ENCODE measurements at places on chromosomes 5 and 9.

GRCh38 chr9:135797507-135798262 is 95.7 kb downstream of the KCNT1 start:
- DNase-seq = no peak
- peaks cover 3% of the 10 kb centered on the region for H3K4me1 ChIP-seq
- H3K4me3 ChIP-seq = no peak overlapping the region
- H3K36me3 ChIP-seq = no peaks in the 10 kb centered on the region
- no peaks in the 10 kb centered on the region for H3K27me3 ChIP-seq

DNA sequence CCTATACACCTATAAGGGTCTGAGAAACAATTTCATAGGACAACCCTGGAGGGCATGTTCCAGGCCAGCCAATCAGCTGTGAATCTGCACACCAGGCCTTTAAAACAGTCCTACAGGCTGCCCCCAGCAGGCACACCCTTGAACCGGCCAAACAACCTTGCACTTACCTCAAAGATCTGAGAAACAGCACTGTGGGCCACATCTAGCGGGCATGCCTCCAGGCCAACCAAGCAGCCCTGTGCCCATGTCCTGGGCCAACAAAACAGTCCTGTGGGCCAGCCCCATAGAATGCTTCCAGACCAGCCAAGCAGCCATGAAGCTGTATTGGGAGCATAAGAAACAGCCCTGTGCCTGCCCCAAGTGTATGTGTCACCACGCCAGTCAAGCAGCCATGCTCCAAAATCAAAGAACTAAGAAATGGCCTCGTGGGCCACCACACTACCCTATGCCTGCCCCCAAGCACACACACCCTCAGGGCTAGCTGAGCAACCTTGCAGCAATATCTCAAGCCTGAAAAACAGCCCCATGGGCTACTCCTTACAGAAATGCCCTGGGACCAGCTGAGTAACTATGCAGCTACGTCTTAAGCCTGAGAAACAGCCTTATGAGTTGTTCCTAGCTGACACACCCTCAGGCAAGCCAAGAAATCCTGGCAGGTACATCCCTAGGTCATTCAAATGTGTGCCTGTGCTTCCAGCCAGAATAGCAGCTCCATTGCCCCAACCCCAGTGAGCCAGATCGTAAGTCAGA is 2243.8 kb upstream of the C9orf72 start:
- H3K4me1 ChIP-seq = no peaks in the 10 kb centered on the region
- no peaks in the 10 kb centered on the region for H3K27me3 ChIP-seq
- DNase-seq = no peak
- no peak overlapping the region for H3K4me3 ChIP-seq
- no peaks in the 10 kb centered on the region for H3K36me3 ChIP-seq

- no peak overlapping the region for H3K27ac ChIP-seq
- peaks cover 6% of the 10 kb centered on the region for H3K36me3 ChIP-seq
- H3K4me1 ChIP-seq = peaks cover 15% of the 10 kb centered on the region
- peaks cover 76% of the 10 kb centered on the region for H3K27me3 ChIP-seq
Measured at GRCh38 chr5:93589152-93589828, 6.3 kb downstream of the NR2F1 start.

DNA sequence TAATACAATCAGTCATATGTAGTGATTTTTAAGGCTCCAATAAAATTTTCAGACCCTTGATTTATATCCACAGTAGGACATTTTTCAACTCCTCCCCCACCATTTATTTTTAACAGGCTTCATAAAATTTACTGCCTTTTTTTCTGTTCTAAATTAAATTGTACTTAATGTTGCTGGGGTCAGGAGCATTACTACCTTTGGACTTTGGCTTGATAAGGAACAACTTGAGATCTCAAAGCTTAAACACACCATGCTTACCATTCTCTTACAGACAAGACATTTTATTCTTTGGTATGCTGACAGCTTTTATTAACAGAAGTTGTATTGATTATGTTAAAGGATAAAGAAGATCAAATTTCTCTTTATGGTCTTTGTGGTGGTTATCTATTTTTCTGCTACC is 30.5 kb downstream of the TRPM3 start:
- H3K4me3 ChIP-seq = no peak overlapping the region
- no peaks in the 10 kb centered on the region for H3K36me3 ChIP-seq
- DNase-seq = no peak
- no peaks in the 10 kb centered on the region for H3K27me3 ChIP-seq
- no peak overlapping the region for H3K27ac ChIP-seq

DNA sequence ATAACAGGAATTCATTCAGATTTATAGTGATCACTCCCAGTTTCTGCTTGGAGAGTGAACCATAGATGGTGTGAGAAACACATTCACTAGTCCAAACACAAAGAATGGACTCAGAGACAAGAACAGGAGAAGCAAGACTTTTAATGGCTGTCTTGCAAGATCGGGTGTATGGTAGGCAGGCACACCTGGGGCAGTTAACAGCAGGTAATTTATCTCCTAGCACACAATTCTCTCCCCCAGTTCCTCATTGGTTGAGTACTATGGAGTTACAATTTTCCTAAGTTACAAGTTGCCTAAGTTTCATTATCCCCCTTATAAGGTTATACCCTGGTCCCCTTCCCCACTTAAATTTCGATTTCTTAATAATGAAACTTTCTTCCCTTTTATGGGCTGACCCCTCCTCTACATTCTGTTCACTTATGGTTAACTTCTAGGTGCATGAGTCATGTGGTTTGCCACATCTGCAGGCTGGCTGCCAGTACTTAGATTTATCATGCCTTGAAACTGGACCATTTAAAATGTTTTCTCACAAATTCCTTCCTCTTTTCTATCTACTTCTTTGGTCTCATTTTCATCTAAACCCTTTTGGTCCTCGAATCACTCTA is 623.3 kb downstream of the HINT1 start:
- no peak overlapping the region for H3K27ac ChIP-seq
- H3K4me3 ChIP-seq = no peak overlapping the region
- peaks cover 12% of the 10 kb centered on the region for H3K36me3 ChIP-seq
- DNase-seq = no peak

GRCh38 chr5:68964679-68965078 is 129.1 kb upstream of the SLC30A5 start:
- no peak overlapping the region for H3K4me3 ChIP-seq
- DNase-seq = no peak
- H3K27me3 ChIP-seq = no peaks in the 10 kb centered on the region

DNA sequence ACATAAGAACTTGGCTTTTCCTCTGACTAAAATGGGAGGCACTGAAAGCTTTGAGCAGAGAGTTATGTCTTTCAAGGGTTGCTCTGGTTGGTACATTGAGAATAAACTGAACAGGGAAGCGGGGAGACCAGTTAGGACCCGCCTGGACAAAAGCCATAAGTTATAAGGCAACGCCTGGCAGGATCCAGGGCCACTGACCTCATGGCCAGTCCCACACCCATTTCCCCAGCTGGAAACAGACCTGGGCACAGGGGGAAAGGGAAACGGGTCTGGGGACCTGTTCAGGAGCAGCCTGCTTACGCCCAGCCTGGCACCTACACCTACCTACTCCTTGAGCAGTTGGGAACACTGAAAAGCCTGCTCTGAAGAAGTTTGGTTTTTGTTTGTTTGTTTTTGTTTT is 1.3 kb downstream of the SPINK4 start:
- no peak overlapping the region for H3K4me3 ChIP-seq
- no peak overlapping the region for H3K27ac ChIP-seq
- H3K27me3 ChIP-seq = peaks cover 11% of the 10 kb centered on the region
- H3K36me3 ChIP-seq = no peaks in the 10 kb centered on the region
- DNase-seq = no peak

- DNase-seq = no peak
- H3K4me3 ChIP-seq = peak overlapping the region; percentile 48
- peaks cover 64% of the 10 kb centered on the region for H3K4me1 ChIP-seq
Measured at GRCh38 chr5:140420665-140421361, 19.2 kb downstream of the ANKHD1 start.

DNA sequence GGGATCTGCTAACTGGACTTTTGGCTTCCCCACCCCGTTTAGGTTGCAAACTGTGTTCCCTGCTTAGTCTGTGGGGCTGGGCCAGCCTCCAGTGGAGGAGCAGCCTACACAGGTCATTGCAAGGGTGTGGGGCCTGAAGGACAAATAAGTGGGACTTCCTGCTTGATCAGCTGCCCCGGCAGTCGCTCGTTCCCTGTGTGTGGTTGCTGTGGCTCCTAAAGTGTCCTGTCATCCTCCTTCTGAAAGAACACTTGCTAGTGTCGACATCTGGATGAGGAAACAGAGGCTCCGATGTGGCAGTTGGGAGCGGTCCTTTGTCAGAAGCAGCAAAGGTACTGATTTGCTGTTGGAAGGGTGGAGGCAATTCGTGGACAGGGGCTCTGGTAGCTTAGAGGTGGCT is 88.9 kb upstream of the TBCA start:
- H3K27me3 ChIP-seq = peaks cover 8% of the 10 kb centered on the region
- H3K27ac ChIP-seq = no peak overlapping the region
- H3K36me3 ChIP-seq = no peaks in the 10 kb centered on the region
- no peak for DNase-seq

- no peaks in the 10 kb centered on the region for H3K27me3 ChIP-seq
- H3K4me1 ChIP-seq = peaks cover 48% of the 10 kb centered on the region
- peak overlapping the region; percentile 97 for H3K4me3 ChIP-seq
- H3K36me3 ChIP-seq = peaks cover 42% of the 10 kb centered on the region
Measured at GRCh38 chr9:92294297-92294676, 790 bp upstream of the IARS1 start.

DNA sequence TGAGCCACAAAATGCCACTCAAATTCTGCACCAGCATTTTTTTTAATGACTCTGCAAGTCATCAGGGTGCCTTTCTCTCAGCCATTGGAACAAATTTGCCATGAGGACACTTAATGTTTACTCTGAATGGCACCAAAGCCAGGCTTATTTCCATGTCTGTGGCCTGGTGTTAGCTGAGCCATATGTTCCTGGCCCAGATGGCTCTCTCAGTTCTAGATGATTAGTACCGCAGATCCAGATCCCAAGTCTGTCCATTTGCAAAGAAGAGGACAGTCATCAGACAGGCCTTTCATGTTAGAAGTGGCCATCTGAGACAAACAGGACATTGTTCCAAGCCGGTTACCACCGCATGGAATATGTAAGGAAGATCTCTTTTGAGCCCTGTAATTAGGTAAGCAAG is 70.3 kb downstream of the INSYN2B start:
- H3K27ac ChIP-seq = no peak overlapping the region
- peaks cover 22% of the 10 kb centered on the region for H3K36me3 ChIP-seq
- H3K4me1 ChIP-seq = peaks cover 14% of the 10 kb centered on the region
- no peak overlapping the region for H3K4me3 ChIP-seq
- H3K27me3 ChIP-seq = no peaks in the 10 kb centered on the region

GRCh38 chr5:110956280-110956912 is 115.1 kb upstream of the TSLP start:
- H3K27ac ChIP-seq = no peak overlapping the region
- H3K36me3 ChIP-seq = peaks cover 4% of the 10 kb centered on the region
- peaks cover 12% of the 10 kb centered on the region for H3K27me3 ChIP-seq

GRCh38 chr9:113579283-113580040 is 115.9 kb downstream of the RGS3 start:
- peak overlapping the region; percentile 95 for H3K27ac ChIP-seq
- H3K27me3 ChIP-seq = no peaks in the 10 kb centered on the region
- peaks cover 17% of the 10 kb centered on the region for H3K36me3 ChIP-seq
- peaks cover 42% of the 10 kb centered on the region for H3K4me1 ChIP-seq
- peak overlapping the region; percentile 92 for H3K4me3 ChIP-seq
- no peak for DNase-seq

- no peak for DNase-seq
- H3K4me3 ChIP-seq = no peak overlapping the region
- no peaks in the 10 kb centered on the region for H3K36me3 ChIP-seq
- H3K27ac ChIP-seq = no peak overlapping the region
- no peaks in the 10 kb centered on the region for H3K27me3 ChIP-seq
Measured at GRCh38 chr5:19532936-19533335, 455.1 kb downstream of the CDH18 start.

DNA sequence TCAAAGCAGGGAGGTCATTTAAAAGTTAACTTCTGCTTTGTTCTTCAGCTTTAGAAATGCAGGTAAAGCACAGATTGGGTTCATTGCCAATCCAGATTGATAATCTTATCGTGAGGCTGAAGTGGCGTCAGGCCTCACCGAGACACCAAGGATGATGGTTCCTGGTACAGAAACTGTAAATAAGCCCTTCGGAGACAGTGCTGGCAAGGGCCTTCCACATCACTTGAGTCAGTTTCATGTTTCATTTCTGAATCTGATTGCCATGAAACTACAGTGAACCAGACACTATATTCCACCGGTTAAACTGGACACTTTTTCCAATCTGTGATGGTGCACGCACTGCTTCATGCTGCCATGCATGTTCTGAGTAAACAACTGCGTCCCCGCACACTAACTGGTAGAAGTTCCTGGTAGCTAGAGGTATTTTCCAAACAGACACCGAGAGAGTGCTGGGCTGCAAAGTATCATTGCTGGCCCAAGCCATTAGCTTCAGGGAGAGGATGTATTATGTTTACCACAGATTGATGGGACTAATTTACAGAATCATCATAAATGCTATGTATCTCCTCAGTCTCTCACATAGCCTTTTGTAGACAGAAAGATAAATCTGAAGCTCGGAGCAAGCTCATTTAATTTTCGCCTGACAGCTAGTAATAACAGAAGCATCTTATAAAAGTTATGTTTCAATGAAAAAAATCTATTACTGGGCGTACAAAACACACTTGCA is 336.1 kb downstream of the GLIS3 start:
- DNase-seq = no peak
- no peaks in the 10 kb centered on the region for H3K36me3 ChIP-seq
- H3K27me3 ChIP-seq = peaks cover 8% of the 10 kb centered on the region
- no peaks in the 10 kb centered on the region for H3K4me1 ChIP-seq
- no peak overlapping the region for H3K4me3 ChIP-seq

- no peak overlapping the region for H3K4me3 ChIP-seq
- H3K4me1 ChIP-seq = no peaks in the 10 kb centered on the region
- H3K27ac ChIP-seq = no peak overlapping the region
- no peaks in the 10 kb centered on the region for H3K36me3 ChIP-seq
- DNase-seq = no peak
Measured at GRCh38 chr5:164475339-164475977, 970.0 kb downstream of the MAT2B start.

DNA sequence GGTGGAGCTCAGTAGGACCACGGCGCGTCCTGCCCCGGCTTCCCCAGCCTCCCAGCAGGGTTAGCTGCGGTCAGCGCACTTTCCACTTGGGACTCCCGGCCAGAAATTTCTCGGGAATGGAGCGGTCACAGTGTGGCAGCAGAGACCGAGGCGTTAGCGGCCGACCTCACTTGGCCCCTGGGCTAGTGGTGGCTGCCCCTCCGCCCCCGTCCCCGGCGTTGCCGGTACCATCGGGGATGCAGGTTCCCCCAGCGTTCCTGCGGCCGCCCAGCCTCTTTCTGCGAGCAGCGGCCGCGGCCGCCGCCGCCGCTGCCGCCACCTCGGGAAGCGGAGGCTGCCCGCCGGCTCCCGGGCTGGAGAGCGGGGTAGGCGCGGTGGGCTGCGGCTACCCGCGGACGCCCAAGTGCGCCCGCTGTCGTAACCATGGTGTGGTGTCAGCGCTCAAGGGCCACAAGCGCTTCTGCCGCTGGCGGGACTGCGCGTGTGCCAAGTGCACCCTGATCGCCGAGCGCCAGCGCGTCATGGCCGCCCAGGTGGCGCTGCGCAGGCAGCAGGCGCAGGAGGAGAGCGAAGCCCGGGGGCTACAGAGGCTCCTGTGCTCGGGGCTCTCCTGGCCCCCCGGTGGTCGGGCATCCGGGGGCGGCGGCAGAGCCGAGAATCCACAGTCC is 460 bp downstream of the DMRTA1 start:
- no peaks in the 10 kb centered on the region for H3K36me3 ChIP-seq
- no peak overlapping the region for H3K27ac ChIP-seq
- peaks cover 7% of the 10 kb centered on the region for H3K4me1 ChIP-seq
- DNase-seq = no peak
- H3K27me3 ChIP-seq = peaks cover 52% of the 10 kb centered on the region
- H3K4me3 ChIP-seq = no peak overlapping the region
